ENCODE measurements at places on chromosomes 4 and X. TPM values are rescaled to one million over a fixed set of nuclear protein-coding genes. Genes with fewer than 3 reads are reported as not detected.

Gene S100G
- total RNA-seq = not detected

Gene EFHC2
- not detected for total RNA-seq

Gene KLHL4
- 0.13 TPM for total RNA-seq

Gene WAS
- total RNA-seq = not detected

Gene UGT2B11
- total RNA-seq = 2.1 TPM

Gene LRCH2
- not detected for total RNA-seq

Gene RPGR
- 12.1 TPM for total RNA-seq

Gene SAGE1
- total RNA-seq = not detected

Gene PPP4R3C
- not detected for total RNA-seq

Gene YY2
- 0.31 TPM for total RNA-seq

Gene BLOC1S4
- 18.7 TPM for total RNA-seq

Gene KLF3
- 45.2 TPM for total RNA-seq

- no peak overlapping the region for H3K4me3 ChIP-seq
- H3K4me1 ChIP-seq = peaks cover 10% of the 10 kb centered on the region
- no peak for DNase-seq
- no peak overlapping the region for H3K27ac ChIP-seq
- no peaks in the 10 kb centered on the region for H3K36me3 ChIP-seq
Measured at GRCh38 chr4:76226418-76226817, 12.8 kb upstream of the SCARB2 start.

DNA sequence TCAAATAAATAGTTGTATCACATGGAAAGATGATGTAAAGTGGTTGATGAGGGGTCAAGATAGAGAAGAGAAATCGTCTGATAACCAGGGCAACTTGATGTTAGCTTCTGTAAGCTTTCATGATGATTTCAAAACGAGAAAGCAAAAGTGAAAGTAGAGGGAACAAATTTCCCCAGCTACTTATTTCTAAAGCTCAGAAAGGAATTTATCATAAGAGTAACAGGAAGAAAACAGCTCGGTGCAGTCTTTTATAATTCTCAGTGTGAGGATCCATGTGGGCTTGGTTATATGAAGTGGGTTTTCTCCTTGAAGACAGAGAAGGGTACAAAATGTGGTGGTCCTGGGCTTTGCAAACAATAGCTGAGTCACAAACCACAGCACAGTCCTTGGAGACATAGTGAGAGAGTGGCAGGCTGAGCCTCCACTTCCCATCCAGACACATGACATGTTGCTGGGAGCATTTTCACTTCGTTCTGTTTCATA, 32.1 kb upstream of the GLRA2 start:
- no peak overlapping the region for H3K27ac ChIP-seq
- H3K4me3 ChIP-seq = no peak overlapping the region
- H3K27me3 ChIP-seq = no peaks in the 10 kb centered on the region
- no peaks in the 10 kb centered on the region for H3K36me3 ChIP-seq

DNA sequence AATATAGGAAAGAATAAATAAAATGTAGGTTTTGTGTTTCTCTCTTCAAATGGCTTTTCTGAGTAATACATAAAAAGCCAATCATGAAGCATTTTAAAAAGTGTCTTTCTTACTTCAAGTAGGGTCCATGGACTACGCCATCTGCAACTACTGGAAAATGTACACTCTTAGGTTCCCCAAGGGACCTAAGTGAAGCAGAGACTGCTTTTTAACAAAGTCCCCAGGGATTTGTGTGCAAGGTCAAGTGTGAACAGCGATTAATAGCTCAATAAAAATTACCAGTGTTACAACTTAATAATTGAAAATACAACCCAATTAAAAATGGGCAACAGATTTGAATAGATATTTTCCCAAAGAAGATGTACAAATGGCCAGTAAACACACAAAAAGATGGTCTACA, 84.9 kb downstream of the ARHGAP6 start:
- H3K4me1 ChIP-seq = no peaks in the 10 kb centered on the region
- no peak for DNase-seq
- no peaks in the 10 kb centered on the region for H3K36me3 ChIP-seq
- no peak overlapping the region for H3K4me3 ChIP-seq
- H3K27me3 ChIP-seq = no peaks in the 10 kb centered on the region

- no peaks in the 10 kb centered on the region for H3K27me3 ChIP-seq
- DNase-seq = no peak
- no peak overlapping the region for H3K4me3 ChIP-seq
- H3K27ac ChIP-seq = no peak overlapping the region
- no peaks in the 10 kb centered on the region for H3K36me3 ChIP-seq
- no peaks in the 10 kb centered on the region for H3K4me1 ChIP-seq
Measured at GRCh38 chr4:172515266-172515879, 653.2 kb upstream of the GALNT7 start.

GRCh38 chr4:99655308-99656081, 2.1 kb downstream of the C4orf54 start:
- H3K4me1 ChIP-seq = no peaks in the 10 kb centered on the region
- no peaks in the 10 kb centered on the region for H3K36me3 ChIP-seq
- no peak for DNase-seq
- H3K27me3 ChIP-seq = peaks cover 27% of the 10 kb centered on the region
- no peak overlapping the region for H3K4me3 ChIP-seq
- H3K27ac ChIP-seq = no peak overlapping the region

DNA sequence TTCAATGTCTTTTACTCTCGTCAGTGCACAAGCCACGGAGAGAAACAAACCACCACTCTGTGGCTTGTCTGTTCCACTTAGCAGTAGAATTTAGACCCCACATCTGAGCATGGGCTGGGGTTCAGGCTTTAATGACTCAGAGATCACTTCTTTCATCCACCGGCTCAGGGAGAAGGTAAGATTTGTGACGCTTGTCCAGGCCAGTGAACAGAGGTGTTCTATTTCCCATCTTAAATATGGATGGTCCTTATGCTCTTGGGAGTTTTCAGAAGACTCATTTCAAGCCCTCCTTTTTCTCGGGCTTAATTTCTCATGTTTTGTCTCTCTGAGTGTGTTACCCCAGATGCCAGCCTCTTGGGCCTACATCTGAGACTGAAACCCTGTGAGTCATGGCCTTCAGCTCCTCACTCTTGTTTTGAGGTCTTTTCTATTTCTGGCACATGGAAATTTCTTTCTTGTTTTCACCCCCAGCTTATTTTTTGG, 127.4 kb upstream of the SFRP2 start:
- H3K4me3 ChIP-seq = no peak overlapping the region
- H3K27me3 ChIP-seq = no peaks in the 10 kb centered on the region
- no peaks in the 10 kb centered on the region for H3K4me1 ChIP-seq
- no peak overlapping the region for H3K27ac ChIP-seq
- DNase-seq = no peak

- DNase-seq = no peak
- H3K27ac ChIP-seq = no peak overlapping the region
- H3K27me3 ChIP-seq = no peaks in the 10 kb centered on the region
- no peaks in the 10 kb centered on the region for H3K36me3 ChIP-seq
Measured at GRCh38 chrX:101057093-101057714, 5.3 kb upstream of the TRMT2B start.

DNA sequence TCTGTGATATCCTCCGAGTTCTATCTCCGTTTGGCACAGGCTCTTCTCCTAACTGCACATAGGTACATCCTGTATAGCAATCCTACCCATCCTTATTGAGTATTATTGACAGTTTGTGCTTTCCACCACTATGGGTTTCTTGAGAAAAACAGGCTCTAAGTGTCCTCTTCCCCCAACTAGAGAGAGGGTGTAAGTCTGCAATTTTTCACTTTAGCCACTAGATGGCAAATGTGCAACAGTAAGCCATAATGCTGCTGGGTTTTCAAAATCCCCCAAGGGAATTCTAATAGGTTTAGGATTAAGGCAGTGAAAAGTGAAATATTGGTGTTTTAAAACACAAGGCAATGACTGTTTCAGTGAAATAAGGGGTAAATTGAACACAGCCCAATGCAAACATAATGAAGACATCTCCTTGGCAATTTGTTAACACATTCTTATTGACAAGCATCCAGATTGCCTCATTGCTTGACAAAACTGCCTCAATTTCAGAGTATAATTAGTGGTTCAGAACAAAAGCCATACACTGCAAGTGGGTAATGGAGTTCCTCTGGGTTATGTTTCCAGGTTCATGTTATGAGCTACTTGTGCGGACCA, 239.0 kb upstream of the HTR2C start:
- H3K4me3 ChIP-seq = no peak overlapping the region
- no peaks in the 10 kb centered on the region for H3K36me3 ChIP-seq
- no peaks in the 10 kb centered on the region for H3K27me3 ChIP-seq
- H3K4me1 ChIP-seq = no peaks in the 10 kb centered on the region
- no peak overlapping the region for H3K27ac ChIP-seq
- DNase-seq = peak; percentile 3

DNA sequence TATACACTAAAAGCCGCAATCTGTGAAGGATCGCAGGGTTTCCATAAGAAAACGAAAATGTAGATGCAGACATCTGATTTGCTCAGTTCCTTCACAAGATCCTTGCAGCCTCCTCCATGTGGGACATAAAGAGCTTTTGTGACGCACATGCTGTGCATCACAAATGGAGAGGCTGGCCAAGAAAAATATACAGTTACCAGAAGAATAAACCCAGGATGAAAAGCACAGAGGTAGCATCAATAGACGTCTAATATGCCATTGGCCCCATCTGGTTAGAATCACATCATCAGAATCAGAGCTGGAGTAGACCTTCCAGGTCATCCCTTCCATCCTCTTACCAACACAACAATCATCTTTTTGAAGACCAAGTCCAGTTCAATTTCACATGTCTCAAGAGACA, 517.4 kb downstream of the RAB28 start:
- peaks cover 39% of the 10 kb centered on the region for H3K4me1 ChIP-seq
- H3K36me3 ChIP-seq = no peaks in the 10 kb centered on the region
- DNase-seq = no peak

GRCh38 chrX:24173115-24173847, 23.8 kb downstream of the ZFX start:
- DNase-seq = no peak
- no peak overlapping the region for H3K4me3 ChIP-seq
- peaks cover 28% of the 10 kb centered on the region for H3K4me1 ChIP-seq
- H3K27ac ChIP-seq = no peak overlapping the region
- no peaks in the 10 kb centered on the region for H3K36me3 ChIP-seq

GRCh38 chrX:79182616-79183015, 38.1 kb downstream of the GPR174 start:
- no peaks in the 10 kb centered on the region for H3K27me3 ChIP-seq
- DNase-seq = no peak
- no peak overlapping the region for H3K4me3 ChIP-seq
- H3K27ac ChIP-seq = no peak overlapping the region
- no peaks in the 10 kb centered on the region for H3K36me3 ChIP-seq

- peak; percentile 21 for DNase-seq
- no peak overlapping the region for H3K4me3 ChIP-seq
- H3K27me3 ChIP-seq = no peaks in the 10 kb centered on the region
- H3K4me1 ChIP-seq = no peaks in the 10 kb centered on the region
Measured at GRCh38 chr4:178556796-178557195, 1114.6 kb upstream of the AGA start.

DNA sequence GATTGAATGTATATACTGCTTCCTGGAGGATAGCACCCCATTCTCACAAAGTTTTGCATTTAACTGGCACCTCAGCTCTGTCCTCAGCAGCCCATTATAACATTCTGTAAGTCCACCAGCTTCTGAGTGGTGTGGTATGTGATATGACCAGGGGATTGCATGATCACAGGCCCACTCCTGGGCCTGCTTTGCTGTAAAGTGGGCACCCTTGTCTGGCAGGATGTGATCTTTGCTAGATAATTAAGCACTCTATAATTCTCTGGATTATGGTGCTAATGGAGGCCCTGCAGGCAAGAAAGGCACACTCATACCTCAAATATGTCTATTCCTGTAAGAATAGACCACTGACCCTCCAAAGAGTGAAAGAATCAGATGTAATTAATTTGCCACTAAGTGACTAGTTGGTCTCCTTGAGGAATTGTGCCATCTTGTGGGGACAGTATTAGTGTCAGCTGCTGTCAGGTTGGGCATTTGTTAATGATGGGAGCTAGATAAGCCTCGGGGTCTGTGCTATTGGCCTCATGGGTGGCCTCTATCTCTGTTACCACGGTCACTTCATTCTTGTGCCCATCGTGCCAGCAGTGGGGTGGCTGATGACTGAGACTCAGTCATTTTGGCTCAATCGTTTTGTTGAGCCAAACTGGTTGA, 2.2 kb upstream of the CFI start:
- no peak overlapping the region for H3K27ac ChIP-seq
- peak; percentile 57 for DNase-seq
- no peaks in the 10 kb centered on the region for H3K36me3 ChIP-seq
- H3K27me3 ChIP-seq = no peaks in the 10 kb centered on the region
- H3K4me3 ChIP-seq = no peak overlapping the region

GRCh38 chrX:53686151-53686885, at the start of gene HUWE1:
Gene HUWE1, minus strand, starts transcription at chrX:53686719. Its CDS starts 32,612 bp downstream, at chrX:53654107.
- peak; percentile 52 for DNase-seq
- peaks cover 15% of the 10 kb centered on the region for H3K4me1 ChIP-seq
- no peaks in the 10 kb centered on the region for H3K36me3 ChIP-seq
- no peaks in the 10 kb centered on the region for H3K27me3 ChIP-seq

GRCh38 chrX:135086197-135086854, 34.0 kb downstream of the ETDB start:
- H3K4me1 ChIP-seq = no peaks in the 10 kb centered on the region
- H3K27me3 ChIP-seq = no peaks in the 10 kb centered on the region
- H3K4me3 ChIP-seq = no peak overlapping the region
- no peaks in the 10 kb centered on the region for H3K36me3 ChIP-seq

GRCh38 chrX:123975180-123975579, 13.7 kb downstream of the STAG2 start:
- no peaks in the 10 kb centered on the region for H3K36me3 ChIP-seq
- no peak for DNase-seq
- H3K4me1 ChIP-seq = no peaks in the 10 kb centered on the region

- no peak overlapping the region for H3K27ac ChIP-seq
- no peaks in the 10 kb centered on the region for H3K4me1 ChIP-seq
- no peak for DNase-seq
- no peaks in the 10 kb centered on the region for H3K27me3 ChIP-seq
Measured at GRCh38 chr4:52618795-52619590, 40.1 kb downstream of the USP46 start.

DNA sequence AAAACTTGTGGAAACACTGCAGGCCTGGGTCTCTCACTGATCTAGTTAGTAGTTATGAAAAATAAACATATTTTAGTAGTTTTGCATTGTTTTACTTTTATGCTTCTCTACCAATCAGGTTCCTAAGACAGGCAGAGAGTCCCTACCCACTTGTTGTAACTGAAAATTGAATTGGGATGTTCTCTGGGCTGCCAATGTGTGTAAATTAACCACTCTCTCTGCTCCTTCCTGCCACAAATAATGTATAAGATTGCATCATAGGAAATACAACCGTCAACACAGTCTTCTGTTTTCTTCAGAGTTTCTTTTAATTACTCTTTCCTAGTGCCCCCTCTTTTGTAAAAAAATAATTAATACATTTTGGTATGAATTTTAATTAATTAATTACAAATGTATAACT, 677.3 kb downstream of the FSTL5 start:
- H3K27me3 ChIP-seq = no peaks in the 10 kb centered on the region
- H3K27ac ChIP-seq = no peak overlapping the region
- H3K36me3 ChIP-seq = no peaks in the 10 kb centered on the region
- H3K4me3 ChIP-seq = no peak overlapping the region
- H3K4me1 ChIP-seq = no peaks in the 10 kb centered on the region

All from HepG2 (cell line).